Activated CD8-positive, alpha-beta memory T cell treated with anti-CD3 and anti-CD28 coated beads for 24 hours (primary cell): ENCODE measurements at places on chromosomes 3 and 15.

GRCh38 chr3:152471814-152472671 lies 203.3 kb downstream of the MBNL1 start:
- DNase-seq = peak; percentile 82

- no peak for DNase-seq
Measured at GRCh38 chr15:40807888-40808461, 702 bp upstream of the DNAJC17 start.

DNA sequence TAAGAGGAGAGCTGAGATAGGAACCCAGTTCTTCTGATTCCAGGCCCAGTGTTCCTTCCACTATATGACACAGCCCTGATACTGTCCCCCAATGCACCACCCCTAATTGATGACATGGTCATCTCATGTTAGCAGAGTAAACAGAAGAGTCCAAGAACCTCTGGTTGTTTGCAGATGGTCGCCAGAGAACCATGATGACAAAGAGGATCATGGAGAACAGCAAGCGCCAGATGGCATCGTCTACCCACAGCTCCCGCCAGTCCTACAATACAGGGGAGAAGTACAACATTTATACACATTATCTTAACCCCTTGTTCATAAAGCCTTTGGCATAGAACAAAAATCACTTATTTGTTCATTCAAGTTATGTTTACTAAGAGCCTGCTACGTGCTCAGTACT lies 18.5 kb upstream of the VPS39 start:
- DNase-seq = no peak

DNA sequence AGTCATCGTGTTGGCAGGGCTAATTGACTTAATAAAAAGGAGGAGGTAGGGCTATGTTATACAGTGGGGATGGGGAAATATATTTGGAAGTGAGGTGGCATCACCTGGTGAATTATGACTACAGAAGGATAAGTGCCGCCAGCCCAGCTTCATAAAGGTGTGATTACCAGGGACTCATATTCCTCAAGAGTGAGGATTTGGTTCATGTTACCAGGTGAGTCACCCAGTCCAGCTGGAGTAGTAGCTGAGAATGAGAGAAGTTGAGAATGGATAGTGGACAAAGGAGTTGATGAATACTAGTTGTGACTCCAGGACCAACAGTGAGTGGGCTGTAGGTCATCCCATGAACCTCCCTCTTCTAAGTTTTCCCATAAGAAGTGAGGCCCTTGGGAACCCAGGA lies 143.0 kb upstream of the GALNT15 start:
- no peak for DNase-seq

- DNase-seq = no peak
Measured at GRCh38 chr3:134346744-134347143, 27.5 kb downstream of the AMOTL2 start.

DNA sequence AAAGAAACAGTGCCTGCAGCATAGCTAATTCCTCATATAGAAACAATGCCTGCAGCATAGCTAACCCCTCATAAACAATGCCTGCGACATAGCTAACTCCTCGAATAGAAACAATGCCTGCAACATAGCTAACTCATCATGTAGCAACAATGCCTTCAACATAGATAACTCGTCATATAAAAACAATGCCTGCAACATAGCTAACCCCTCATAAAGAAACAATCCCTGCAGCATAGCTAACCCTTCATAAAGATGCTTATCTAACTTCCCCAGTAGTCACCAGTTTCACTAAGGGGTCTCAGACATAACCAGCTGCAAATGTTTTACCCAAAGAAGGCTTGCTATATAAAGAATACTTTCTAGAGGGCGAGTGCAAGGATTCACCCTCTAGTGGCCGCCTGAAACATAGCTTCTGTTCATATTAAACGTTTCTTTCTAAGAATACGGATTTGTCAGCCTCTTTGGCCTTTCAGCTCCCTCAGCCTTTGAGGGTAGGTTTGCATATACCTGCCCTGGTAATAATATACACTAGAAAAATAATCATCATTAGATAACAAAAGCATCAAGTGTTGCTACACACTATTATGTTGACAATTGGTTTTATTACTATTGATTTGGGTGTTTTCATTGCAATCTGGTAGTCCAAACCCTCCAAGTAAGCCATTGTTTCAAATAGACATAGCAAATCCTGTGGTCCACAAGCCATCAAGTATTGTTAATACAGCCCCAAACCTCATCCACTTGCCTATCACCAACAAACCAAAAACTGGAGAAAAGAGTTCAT lies 44.4 kb upstream of the FAN1 start:
- no peak for DNase-seq

DNA sequence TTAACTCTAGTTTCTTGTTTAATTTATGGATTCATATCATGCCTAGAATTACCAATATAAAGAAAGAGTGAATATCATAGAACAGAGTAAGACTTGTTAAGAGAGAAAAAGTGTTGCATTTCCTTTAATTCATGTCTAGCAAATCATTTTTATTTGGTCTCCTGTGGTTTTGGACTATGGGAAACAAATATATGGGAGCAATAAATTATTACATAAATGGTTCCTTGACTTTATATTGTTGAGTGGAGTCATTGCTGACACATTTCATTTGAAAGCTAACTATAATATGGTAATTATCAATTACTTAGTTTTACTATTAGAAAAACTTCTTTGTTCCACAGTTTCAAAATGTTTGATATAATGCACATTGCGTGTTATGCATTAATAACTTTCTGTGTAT lies 144.7 kb upstream of the CGNL1 start:
- DNase-seq = no peak

DNA sequence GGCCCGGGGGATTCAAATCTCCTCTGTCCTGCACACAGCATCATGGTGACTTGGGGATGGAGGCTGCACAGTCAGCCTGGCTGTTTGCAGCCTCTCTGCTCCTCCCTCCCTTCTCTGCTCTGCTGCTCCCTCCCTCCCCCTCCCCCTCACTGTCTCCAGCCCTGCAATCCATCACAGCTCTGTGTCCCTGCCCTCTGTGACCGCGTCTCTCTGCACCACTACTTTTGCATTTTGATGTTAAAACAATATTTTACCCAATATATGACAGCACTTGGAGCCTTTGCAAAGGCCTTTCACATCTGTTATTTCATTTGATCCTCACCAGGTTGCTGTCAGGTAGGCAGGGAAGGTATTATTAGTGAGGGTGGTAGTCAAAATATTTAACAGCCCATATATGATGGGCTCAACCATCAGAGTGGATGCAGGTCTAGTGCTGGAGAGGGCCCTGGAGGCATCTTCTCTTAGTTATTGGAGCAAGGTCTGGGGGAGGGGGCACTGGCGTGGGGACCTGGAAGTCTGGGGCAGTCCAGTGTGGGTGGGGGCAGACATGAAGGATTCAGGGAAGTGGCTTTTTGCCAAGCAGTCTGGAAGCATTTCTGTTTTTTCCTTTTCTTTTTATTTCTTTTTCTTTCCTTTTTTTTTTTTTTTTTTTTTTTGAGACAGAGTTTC lies 16.3 kb upstream of the VPS8 start:
- no peak for DNase-seq

DNA sequence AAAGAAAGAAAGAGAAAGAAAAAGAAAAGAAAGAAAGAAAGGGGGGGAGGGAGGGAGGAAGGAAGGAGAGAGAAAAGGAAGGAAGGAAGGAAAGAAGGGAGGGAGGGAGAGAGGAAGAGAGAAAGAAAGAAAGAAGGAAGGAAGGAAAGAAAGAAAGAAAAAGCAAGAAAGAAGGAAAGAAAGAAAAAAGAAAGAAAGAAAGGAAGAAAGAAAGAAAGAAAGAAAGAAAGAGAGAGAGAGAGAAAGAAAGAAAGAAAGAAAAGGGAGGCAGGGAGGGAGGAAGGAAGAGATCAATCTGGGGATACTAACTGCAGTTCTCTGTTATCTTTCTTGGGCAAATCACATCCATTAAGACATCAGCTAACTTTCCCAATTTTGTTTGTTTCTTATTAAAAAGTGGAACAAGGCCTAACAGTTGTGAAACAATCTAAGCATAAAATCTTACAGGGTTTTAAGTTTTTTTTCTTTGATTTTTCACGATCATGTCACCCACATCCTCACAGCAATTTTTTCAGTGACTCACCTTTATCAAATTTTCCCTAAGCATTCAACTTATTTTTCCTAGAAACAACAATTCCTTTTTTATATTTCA lies 36.8 kb downstream of the TBC1D2B start:
- DNase-seq = no peak

GRCh38 chr15:36422631-36423030 lies 156.8 kb upstream of the CDIN1 start:
- no peak for DNase-seq

DNA sequence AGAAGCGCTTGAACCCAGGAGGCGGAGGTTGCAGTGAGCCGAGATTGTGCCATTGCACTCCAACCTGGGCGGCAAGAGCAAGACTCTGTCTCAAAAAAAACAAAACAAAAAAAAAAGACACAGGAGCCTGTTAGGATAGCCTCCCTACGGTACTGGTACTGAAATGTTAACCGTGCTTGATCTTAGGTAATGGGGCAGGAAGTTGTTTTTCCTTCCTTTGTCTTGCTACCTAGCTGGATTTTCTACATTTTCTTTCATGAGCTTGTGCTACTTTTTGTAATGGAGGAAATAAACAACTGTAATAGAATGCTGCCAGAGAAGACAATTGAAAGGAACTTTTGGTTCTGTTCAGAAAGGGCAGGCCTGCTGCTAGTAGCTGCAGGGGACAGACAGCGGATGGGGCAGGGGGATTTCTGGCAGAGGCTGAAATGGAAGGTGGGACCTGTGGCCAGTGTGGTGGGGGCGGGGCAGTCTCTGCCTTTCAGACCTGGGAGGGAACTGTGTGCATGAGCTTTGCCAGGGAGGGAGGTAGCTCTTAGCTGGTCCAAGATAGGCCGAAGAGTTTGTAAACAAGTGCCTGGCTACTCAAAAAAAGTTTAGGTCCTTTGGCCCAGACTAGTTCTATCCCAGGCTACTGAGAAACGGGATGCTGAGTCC lies 49.0 kb upstream of the SEMA4B start:
- no peak for DNase-seq

GRCh38 chr3:52095990-52096775 lies 39.8 kb upstream of the DUSP7 start:
- DNase-seq = no peak

DNA sequence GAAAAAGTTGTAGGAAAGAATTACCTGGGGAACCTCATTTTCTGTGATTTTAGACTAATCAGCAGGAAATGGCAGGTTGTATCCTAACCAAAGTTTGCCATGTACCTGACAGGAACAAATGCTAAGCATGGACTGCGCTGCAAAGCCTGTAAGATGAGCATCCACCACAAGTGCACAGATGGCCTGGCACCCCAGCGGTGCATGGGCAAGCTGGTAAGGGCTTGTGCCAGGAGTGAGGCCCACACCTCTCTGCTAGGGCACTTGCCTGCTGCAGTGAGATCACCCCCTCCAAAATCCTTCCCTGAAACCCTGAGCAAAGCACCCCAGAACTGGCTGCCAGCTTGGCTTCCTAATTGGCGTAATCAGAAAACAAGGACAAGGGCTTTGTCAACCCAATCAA lies 102.6 kb downstream of the STAC start:
- DNase-seq = no peak

- DNase-seq = no peak
Measured at GRCh38 chr3:139112230-139112558, 67.5 kb upstream of the PRR23C start.

- DNase-seq = peak; percentile 70
Measured at GRCh38 chr15:52331490-52332240, 36.1 kb upstream of the MYO5C start.

DNA sequence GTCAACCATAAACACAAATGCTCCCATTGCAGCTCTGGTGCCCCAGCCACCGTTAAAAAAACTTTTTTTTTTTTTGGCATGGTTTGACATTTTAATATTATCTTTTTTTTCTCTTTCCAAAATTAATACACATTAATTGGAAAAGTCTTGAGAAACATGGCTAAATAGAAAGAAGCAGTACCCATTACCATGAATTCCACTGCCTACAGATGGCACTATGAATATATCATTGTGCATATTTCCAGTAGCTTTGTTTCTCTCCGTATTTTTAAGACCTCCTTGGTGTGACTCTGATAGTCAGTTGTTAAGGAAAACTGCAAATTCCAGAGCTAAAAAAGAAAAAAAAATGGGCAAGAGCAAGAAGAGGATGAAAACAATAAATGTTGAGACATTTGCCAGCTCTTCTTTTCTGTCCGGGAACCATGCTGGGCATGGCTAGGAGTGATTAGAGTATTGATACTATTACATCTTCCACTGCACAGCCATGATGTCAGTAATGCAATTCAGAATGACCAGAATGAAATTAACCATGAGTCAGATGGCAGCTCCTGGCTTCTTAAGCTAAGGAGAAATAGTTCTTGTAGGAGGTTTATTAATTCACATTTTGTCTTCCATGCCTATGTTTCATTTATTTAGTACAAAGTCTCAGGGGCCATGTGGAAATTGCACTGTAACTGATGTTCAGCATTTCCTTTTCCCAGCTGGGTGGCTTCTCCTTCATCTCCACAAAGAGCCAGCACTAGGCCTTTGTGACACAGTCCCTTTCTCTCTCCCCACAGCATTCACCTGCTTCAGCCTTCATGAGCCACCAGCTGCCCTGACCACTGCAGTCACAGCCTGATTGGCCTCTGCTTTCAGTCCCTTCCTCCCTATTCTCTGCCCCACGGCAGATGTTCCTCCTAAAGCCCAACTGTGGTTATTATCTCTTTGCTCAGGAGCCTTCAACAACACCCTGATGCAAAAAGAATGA lies 31.8 kb downstream of the SLC7A14 start:
- no peak for DNase-seq

DNA sequence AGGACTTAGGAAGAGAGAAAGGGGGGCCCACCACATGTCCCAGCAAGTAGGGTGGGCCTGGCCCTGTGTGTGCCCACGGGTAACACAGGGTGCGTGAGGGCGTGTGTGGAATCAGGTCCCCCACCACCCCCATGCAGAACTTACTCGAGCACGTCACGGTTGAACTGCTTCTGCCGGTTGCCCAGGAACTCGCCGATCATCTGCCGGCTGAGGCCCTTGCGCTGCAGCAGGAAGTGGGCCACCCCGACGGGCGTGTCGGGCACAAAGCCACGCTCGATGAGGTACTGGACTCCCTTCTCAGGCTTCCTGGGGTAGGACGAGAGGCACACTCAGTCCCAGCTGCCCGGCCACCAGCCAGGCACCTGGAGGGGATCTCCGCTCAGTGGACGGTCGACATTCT lies 83.1 kb upstream of the RPL32 start:
- DNase-seq = no peak

GRCh38 chr3:151210676-151211381 lies 7.8 kb upstream of the GPR171 start:
- no peak for DNase-seq

- DNase-seq = no peak
Measured at GRCh38 chr3:6216135-6217026, 644.5 kb upstream of the GRM7 start.

- DNase-seq = no peak
Measured at GRCh38 chr3:134711284-134711683, 60.5 kb upstream of the KY start.

DNA sequence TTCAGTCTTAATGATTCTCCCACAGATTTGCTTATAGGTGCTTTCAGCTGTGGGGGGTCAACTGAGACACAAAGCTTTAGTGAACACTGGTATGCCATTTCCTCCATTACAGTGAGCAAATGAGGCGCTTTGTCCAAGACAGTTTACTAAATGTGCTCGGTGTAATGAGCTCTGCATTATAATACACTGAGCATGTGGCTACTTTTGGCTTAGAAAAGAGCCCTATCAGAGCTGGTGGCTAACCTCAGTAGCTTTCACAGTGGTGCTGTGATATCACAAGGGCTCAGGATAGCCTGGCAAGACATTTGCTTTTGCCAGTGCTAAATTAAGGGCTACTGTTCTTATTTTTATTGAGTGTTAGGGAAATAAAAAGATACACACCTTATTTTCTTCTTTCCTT lies 749.7 kb upstream of the ARPP21 start:
- no peak for DNase-seq

GRCh38 chr3:54426381-54426780 lies 304.0 kb downstream of the CACNA2D3 start:
- DNase-seq = no peak
